ENCODE measurements at places on chromosomes 12 and 14. TPM values are rescaled to one million over a fixed set of nuclear protein-coding genes. Genes with fewer than 3 reads are reported as not detected.

KLRD1 gene
- total RNA-seq, result under 0.01 TPM

RPS6KL1 gene
- 0.46 TPM for total RNA-seq

C14orf93 gene
- total RNA-seq, result 11.7 TPM

KRT82 gene
- not detected for total RNA-seq

SLCO1B3 gene
- total RNA-seq, result not detected

HOXC6 gene
- 0.28 TPM for total RNA-seq

CEP170B gene
- 9.0 TPM for total RNA-seq

RNASE2 gene
- not detected for total RNA-seq

ACOT4 gene
- total RNA-seq, result 0.46 TPM

FOXG1 gene
- under 0.01 TPM for total RNA-seq

KRT6C gene
- total RNA-seq, result not detected

EIF2S3B gene
- total RNA-seq, result 16.2 TPM

NKX2-1 gene
- total RNA-seq, result not detected

TBX5 gene
- 1.3 TPM for total RNA-seq

LRRC23 gene
- 9.5 TPM for total RNA-seq

ING4 gene
- total RNA-seq, result 27.2 TPM

SMCO2 gene
- 0.14 TPM for total RNA-seq

BDKRB1 gene
- 33.1 TPM for total RNA-seq

FAM186B gene
- 0.28 TPM for total RNA-seq

PGF gene
- total RNA-seq, result 3.5 TPM

FGFR1OP2 gene
- 49.0 TPM for total RNA-seq

DEGS2 gene
- total RNA-seq, result 0.46 TPM

OAS3 gene
- total RNA-seq, result 1.6 TPM

CHURC1 gene
- total RNA-seq, result 41.1 TPM

SMOC1 gene
- total RNA-seq, result 0.65 TPM

SLC25A21 gene
- 0.57 TPM for total RNA-seq

SOX5 gene
- 6.1 TPM for total RNA-seq

TPPP2 gene
- total RNA-seq, result not detected

BCAT1 gene
- total RNA-seq, result 136 TPM

MANSC4 gene
- total RNA-seq, result not detected

TTC6 gene
- under 0.01 TPM for total RNA-seq

DIO3 gene
- total RNA-seq, result under 0.01 TPM

ASCL1 gene
- not detected for total RNA-seq

RPGRIP1 gene
- not detected for total RNA-seq

CS gene
- total RNA-seq, result 52.1 TPM

HHIPL1 gene
- total RNA-seq, result 4.4 TPM

TCL1B gene
- not detected for total RNA-seq

RAD9B gene
- 0.46 TPM for total RNA-seq

FBRSL1 gene
- 1.0 TPM for total RNA-seq

CBLN3 gene
- 3.3 TPM for total RNA-seq

FCF1 gene
- 21.8 TPM for total RNA-seq

TMEM119 gene
- 62.7 TPM for total RNA-seq

POLE gene
- 7.3 TPM for total RNA-seq

CDCA3 gene
- total RNA-seq, result 2.0 TPM

KLHL42 gene
- total RNA-seq, result 25.2 TPM

TMEM179 gene
- not detected for total RNA-seq

HRK gene
- not detected for total RNA-seq

PLXNC1 gene
- total RNA-seq, result 7.7 TPM

PKP2 gene
- total RNA-seq, result 0.55 TPM

PSEN1 gene
- 52.1 TPM for total RNA-seq

TC2N gene
- 0.65 TPM for total RNA-seq

CLEC1A gene
- not detected for total RNA-seq

Measured in smooth muscle cell of bladder (primary cell).